H9 (cell line): ENCODE measurements at places on chromosomes 6 and 20.

GRCh38 chr6:13419422-13420195 is 67.8 kb downstream of the GFOD1 start:
- peak; percentile 23 for DNase-seq

GRCh38 chr6:55495277-55495676 is 83.7 kb downstream of the HMGCLL1 start:
- no peak for DNase-seq

GRCh38 chr6:45187836-45188235 is 140.3 kb upstream of the RUNX2 start:
- DNase-seq, result no peak

DNA sequence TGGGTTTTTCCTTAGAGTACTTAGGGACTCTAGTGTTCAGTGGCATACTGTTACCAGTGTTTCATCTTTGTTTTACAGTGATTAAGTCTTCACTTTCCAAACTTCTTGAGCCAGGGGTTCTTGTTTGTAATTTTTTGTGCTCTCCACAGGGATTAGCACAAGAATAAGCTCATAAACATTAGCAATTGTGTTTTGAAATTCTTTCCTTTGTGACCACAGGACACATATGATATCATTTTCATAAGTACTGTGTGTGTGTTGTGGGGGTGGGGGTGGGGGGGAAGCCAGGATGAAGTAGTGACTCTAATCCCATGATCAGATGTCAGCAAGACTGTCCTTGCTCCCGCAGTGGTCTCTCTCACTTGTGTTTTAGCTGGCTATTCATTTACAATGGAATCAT is 101.5 kb upstream of the SCP2D1 start:
- no peak for DNase-seq

DNA sequence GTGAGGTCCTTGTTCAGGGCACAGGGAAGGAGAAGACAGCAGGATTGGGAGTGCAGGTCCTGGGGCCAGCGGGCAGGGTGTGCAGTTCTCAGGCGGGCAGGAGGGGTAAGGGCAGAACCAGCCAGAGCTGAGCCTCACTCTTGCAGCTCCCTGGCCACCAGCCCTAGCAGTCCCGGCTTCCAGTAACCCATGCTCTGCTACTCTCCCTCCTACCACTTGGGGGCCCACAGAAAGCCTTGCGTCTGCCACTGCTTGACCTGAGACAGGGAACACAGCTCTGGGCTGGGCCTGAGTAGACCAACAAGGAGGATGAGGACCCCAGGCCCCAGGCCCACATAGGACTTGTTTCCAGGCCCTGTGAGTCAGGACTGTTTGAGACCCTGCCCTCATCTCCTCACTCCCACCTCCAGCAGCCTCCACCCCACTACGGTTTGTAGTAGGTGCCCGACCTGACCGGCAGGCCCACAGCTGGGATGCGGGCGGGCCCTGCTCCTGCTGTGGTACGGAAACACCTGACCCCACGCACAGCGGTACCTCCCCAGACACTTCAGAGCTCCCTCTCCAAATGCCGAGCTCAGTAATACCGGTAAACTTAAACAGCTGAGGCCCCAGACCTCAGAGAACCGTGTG is 39.2 kb downstream of the KCNK5 start:
- peak; percentile 87 for DNase-seq

DNA sequence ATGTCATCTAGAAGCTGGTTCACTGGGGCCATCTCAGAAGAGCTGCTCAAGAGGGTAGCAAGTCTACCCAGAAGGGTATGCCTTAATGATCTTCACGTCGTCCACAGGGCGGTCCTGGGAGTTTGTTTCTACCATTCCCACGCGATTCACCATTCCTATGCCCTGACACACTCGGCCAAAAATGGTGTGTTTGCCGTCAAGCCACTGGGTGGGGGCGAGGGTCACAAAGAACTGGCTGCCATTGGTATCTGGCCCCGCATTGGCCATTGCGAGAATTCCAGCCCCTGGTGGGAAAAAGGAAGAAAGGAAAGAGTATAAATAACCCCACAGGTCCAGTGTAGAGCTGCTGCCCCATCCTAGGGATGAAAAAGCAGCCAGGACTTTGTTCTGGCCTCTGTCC is 16.5 kb upstream of the CPNE5 start:
- DNase-seq, result peak; percentile 12

DNA sequence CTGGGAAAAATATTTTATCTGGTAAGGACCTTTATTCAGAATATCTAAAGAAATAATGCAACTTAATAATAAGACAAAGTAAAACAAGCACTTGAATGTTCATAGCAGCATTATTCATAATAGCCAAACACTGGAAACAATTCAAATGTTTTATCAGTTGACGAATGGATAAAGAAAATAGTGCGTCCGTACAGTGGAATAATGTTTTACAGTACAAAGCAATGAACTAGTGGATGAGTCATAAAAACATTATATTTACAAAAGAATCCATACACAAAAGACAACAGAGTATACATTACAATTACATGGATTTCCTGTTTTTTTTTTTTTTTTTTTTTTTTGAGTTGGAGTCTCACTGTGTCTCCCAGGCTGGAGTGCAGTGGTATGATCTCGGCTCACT is 12.7 kb downstream of the SMAP1 start:
- no peak for DNase-seq

- DNase-seq, result no peak
Observed at GRCh38 chr6:166439366-166440091, 56.8 kb upstream of the MPC1 start.

DNA sequence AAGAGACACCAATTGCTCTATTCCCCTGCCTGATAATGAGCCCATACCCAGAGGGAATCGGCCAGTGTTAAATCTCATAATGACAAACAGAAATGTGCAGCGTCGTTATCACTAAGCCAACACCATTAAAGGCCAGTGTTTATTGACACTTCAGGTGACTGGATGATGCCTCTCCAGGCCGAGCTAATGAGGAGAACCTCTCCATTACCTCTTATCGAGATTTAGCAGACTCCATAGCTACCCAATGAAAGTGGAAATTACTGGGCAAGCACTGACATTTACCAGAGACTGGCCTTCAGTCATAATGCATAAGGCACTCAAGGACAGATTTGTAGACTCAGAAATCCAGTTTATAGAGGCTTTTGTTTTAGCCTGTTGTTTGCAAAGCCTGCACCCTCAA is 669.5 kb downstream of the MAFB start:
- DNase-seq, result no peak

GRCh38 chr6:2970753-2971419 is 481 bp downstream of the SERPINB6 start:
- DNase-seq, result no peak

DNA sequence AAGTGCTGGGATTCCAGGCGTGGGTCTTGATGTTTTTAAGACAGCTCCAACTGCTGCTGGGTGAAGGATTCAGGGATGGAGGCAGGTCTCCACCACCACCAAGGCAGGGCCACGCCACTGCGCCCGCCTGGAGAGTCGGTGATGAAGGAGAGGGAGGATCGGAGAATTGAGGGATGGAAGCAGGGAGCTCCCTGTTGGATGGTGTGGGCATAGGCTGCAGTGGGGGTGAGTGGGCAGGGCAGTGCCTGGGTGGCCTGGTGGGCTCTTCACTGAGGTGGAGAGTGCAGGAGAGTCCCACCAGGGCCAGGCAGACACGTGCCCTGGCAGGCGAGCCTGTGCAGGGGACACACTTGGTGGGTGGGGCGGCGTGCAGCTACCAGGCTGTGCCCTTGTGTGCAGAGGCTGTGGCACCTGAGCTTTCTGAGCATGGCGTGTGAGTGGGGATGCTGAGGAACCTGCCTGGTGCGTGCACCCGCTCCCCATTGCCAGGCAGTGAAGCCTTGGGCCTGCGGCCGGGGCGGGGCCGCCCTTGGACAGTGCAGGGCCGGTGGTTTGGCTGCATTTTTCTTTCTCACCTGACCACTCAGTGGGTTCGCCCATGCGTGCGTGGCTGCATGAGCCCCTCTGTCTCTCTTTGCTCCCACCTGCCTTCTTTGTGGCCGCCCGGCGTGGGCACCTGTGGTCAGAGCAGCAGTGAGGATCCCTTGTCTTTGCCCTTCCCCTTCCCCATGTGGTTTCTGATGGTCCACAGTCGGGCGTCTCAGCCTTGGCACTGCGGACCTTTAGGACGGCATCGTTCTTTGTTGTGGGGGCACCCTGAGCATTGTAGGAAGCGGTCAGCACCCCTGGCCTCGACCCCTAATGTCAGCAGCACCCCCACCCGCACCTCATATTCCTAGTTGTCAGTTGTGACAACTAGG is 11.3 kb downstream of the RBM38 start:
- no peak for DNase-seq

- no peak for DNase-seq
Observed at GRCh38 chr6:15897063-15897876, 231.6 kb upstream of the MYLIP start.

DNA sequence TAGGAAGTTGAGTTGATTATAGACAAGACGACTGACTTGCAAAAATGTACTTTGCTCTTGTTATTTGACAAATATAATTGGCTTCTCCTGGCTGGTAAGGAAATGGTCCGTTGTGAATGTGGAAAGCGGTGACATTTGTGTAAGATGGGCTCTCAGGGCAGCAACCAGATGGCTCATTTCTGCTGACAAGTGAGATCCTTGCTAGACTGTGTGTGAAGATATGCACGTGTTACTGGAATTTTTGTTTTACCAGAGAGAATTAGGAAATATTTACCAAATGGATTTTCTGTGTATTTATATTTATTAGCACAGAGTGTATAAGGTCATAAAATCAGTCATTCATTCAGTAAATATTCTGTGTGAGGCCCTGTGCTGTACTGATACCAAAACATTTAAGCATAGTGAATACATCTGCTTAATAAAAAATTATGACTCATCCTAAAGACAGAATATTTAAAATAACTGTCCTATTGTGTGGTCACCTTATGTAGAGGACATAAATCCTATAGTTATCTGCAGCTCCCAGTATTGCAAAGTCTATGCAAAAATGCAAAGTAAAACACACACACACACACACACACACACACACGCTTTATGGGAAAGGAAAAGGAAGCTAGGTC is 109.9 kb upstream of the ASF1A start:
- DNase-seq, result no peak

DNA sequence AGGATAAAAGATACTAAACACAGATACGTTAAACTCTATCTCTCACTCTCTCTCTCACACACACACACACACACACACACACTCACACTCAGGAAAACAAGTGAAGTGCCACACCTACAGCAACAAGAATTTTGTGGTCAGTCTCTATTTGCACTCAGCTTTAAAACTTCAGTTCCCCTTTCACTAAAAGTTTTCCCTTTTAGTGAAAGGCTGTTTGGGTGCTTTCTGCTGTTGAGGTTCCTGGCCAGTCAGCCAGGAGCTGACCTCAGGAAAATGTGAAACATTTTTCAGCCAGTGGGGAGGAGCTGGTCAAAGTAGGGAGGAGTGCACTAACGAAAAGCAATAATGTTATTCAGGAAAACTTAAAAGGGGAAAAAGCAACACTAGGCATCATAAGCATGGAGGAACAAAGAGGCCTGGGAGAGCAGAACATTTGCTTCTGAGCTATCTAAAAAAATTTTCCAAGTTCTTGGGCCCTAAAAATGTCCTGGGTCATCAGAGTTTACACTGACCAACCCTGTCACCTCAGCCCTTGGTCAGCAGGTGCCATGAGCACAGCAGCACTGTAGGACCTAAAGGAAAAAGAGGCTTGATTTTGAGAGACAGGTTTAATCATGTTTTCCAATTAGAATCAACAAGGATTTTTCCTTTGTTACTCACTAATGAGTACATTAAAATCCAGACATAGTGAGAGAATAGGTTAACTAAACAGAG is 30.7 kb upstream of the NT5E start:
- no peak for DNase-seq

GRCh38 chr6:37338745-37339255 is 15.0 kb upstream of the RNF8 start:
- DNase-seq, result no peak

DNA sequence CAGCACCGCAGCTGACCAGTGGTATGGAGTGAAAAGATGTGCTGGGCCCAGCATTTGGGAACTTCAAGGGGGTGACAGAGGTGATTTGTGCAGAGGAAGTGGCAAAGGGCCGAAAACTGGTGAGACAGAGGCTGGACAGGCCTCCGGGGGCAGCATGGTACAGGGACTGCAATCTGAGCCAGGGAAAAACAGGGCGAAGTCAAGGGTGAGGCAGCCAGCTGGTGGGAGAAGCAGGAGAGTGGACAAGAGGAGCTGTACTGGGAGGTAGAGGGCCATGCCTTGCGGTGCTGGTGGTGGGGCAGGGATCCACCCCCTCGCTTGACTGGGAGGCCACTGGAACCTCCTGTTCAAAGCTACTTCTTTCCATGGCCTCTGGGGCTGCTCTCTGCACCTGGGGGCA is 7.3 kb upstream of the GFRA4 start:
- DNase-seq, result peak; percentile 60
